Hepatocyte (in vitro differentiated cells): ENCODE measurements at places on chromosomes 2 and 18. TPM values are rescaled to one million over a fixed set of nuclear protein-coding genes. Genes with fewer than 3 reads are reported as not detected.
A peak's percentile ranks its signal among the peaks of the same experiment; 100 is the strongest.

GRCh38 chr2:36449943-36450392 is 94.4 kb downstream of the CRIM1 start:
- DNase-seq, result no peak

GRCh38 chr18:8562919-8563318 is 46.3 kb upstream of the RAB12 start:
- no peak for DNase-seq

DNA sequence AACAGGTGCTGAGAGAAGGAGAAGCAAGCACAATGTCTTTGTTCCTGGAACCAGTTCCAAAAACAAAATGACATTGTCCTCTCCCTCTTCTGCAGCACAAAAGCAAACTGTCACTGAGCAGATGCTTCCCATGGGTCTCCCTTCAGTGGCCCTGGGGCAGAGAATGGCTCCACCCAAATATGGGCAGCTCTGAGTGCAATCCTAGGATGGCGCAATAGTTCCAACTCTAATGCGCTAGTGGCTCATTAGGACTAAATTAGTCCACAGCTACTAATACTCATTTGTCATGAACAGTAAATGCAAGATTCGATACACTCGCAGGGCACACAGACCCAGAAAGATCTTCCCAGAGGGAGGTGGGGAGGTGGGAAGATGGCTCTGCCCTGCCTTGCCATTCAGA is 205.2 kb upstream of the CHAC2 start:
- DNase-seq, result no peak

DNA sequence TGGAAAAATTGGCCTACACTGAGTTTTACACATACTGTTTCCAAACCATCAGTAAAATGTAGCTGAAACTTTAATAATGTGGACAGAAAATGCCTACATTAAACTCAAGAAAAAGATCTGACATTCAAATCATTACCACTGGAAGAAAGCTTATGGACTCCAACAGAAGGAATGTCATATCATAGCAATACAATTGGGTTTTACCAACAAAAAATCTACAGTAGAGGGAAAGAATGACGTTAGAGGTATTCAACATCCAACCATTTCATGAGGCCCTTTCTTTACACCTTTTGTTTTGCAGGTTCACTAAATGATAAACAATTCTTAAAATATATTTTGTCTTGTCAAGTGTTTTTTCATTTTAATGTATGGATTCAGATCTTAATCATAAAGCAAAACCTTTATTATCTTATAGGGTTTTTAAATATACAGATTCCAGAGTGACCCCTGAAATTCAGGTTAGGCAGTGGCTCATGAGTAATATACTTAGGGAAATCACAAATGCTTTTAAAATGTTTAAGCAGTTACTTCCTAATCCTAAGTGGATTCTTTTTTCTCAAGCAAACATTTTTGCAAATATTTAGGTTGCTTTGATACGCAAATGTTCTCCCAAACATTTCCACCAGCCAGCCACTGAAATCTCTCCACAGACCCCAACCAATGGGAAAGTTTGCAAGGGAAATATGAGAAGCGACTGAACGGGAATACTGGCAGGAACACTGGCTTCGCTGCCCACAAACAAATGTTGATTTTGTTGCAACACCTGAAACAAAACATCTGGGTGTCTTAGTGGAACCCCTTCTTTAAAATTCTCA is 168.7 kb downstream of the TCF4 start:
- no peak for DNase-seq

GRCh38 chr2:134268265-134268664 is 14.4 kb downstream of the MGAT5 start:
- DNase-seq, result no peak

The ARHGAP28 gene
- 60.7 and 71.3 TPM in 2 replicates for total RNA-seq

DNA sequence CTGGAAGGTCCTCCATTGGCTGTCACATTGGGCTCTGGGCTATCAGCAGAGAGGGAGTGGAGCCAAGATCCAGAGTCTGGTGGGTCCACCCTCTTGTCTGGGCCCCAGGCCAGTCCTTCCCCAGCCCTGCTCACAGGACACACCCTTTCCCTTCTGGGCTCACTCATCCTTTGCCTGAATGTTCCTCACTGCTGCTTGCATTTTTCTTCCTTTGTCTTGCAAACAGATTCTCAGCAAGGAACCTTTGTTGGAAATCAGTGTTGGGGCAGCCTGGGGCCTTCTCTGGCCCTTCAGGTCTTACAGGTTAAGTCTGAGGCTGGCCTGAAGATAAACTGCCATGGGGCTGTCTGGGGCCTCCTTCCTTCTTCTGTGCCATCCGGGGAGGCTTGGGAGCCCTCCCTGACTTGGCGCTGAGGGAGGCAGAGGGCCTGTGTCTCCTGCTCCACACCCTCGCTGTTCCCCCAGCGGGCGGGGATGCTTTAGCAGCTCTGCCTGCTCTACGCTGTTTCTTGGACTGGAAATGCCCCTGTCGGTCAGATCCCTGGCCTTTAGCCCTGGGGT is 11.5 kb upstream of the CELF4 start:
- DNase-seq, result no peak

GRCh38 chr2:16625201-16625729 is 40.4 kb downstream of the CYRIA start:
- DNase-seq, result no peak

DNA sequence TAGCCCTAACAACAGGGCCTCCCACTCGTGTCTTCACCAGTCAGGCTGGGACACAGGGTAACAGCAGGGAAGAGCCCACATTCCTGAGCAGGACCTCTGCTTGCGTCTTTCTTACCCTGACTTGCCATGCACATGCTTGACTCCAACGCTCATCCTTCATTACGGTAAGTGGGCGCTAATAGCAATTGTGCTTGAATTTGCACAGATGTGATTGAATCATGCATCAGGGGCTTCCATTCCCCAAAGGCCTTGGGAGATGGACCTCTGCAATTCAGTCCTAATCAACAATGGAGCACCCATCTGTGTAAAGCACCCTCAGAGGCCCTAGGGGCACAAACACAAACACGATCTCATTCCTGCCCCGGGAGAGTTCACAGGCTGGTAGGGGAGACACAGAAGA is 13.5 kb downstream of the TEX51 start:
- DNase-seq, result no peak

- no peak for DNase-seq
These were observed 120.1 kb downstream of the IRS1 start for GRCh38 chr2:226679389-226680065.

GRCh38 chr2:77017355-77017745 is 504.8 kb downstream of the LRRTM4 start:
- no peak for DNase-seq

DNA sequence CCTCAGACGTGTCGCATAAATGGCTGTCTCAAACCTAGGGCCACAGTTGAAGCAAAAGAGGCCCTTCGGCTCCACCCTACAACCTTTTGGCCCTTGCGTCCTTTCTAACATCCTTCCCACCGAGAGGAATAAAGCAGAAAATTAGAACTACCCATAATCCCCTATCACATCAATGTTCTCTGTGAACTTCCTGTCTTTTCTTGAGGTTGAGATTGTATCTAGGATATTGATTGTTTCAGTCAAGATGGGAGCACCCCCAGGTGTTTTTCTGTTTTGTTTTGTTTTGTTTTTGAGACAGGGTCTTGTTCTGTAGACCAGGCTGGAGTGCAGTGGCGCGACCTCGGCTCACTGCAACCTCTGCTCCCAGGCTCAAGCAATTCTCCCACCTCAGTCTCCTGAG is 23.6 kb downstream of the INPP5D start:
- no peak for DNase-seq

- DNase-seq, result no peak
These were observed 51.8 kb upstream of the EPC2 start for GRCh38 chr2:148592791-148593190.

GRCh38 chr2:221649051-221649775 is 77.1 kb upstream of the EPHA4 start:
- DNase-seq, result peak; percentile 11

GRCh38 chr2:174827371-174828369 is 63.4 kb upstream of the CHRNA1 start:
- peak; percentile 57 for DNase-seq

DNA sequence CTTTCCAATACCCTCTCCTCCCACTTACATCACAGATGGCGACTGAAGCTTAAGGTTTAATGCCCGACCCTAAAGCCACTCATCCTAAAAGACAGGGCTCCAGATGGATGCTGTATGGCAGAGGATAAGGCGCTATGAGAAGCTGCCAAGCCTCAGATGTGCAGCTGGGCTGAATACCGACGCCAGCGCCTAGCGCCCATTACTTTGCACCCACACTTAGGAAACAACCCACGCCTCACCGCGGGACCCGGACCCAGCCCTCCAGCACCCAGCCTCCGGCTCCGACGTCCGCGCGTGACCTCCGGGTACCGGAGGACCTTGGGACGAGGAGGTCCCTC is 335 bp downstream of the TRAK2 start:
- no peak for DNase-seq

GRCh38 chr2:238100049-238100820 is at the start of gene ESPNL:
Gene ESPNL (plus strand): TSS chr2:238100340. CDS start chr2:238100420, 80 bp downstream.
- DNase-seq, result no peak

DNA sequence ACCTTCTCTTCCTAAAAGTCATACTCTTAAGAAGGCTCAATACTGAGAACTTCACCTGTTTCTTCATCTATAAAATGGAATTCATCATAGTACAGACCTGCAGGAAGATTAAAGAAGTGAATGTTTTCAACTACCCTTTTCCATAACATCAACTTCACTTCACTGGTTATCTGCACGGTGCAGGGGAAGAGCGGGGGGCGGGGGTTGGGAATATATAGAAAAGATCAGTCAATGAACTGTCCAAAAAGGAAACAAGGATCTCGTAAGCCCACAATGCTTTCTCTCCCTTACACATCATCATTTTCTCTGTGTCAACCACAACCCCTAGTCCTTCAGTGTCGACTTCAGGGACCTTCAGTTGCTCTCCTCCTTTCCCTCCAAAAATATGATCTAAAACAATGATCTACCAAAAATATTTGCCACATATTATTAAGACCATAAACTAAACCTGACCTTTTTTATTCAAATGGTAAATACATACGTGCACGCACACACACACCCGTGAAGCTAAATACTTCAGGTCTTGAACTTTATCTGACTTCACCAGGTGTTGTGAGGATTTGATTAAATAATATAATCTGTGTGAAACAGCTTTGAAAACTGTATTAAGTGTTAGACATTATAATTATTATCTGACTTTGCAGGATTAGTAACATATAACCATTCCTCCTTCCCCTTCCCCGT is 4.9 kb downstream of the MBOAT2 start:
- no peak for DNase-seq

- DNase-seq, result peak; percentile 78
These were observed 176.0 kb downstream of the ACKR3 start for GRCh38 chr2:236745420-236746210.

- DNase-seq, result no peak
These were observed 10.3 kb downstream of the WDFY1 start for GRCh38 chr2:223934870-223935269.

GRCh38 chr18:56723068-56723467 is 71.9 kb downstream of the WDR7 start:
- DNase-seq, result no peak

The MYCN gene
- total RNA-seq, result 14.6 and 16.7 TPM in 2 replicates

DNA sequence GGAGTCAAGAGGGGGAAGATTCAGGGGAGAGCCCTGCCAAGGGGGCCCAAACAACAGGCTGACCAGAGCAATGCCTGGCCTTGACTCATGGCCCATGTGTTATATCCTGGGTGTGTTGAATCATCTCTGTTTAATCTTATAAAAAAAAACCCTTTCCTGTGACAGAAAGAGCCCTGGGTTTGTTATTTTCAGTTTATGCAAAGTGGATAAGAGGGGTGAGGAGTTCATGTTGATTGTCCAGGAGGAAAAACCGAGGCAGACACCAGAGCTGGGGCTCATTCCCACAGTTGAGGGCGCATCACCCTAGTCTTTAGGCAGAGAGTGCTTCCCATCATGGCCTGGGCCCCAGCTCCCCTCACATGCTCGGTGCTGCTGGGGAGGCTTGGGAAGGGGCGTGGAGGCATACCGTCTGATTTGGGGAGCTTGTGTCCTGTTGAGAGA is 30.9 kb upstream of the IL37 start:
- no peak for DNase-seq

DNA sequence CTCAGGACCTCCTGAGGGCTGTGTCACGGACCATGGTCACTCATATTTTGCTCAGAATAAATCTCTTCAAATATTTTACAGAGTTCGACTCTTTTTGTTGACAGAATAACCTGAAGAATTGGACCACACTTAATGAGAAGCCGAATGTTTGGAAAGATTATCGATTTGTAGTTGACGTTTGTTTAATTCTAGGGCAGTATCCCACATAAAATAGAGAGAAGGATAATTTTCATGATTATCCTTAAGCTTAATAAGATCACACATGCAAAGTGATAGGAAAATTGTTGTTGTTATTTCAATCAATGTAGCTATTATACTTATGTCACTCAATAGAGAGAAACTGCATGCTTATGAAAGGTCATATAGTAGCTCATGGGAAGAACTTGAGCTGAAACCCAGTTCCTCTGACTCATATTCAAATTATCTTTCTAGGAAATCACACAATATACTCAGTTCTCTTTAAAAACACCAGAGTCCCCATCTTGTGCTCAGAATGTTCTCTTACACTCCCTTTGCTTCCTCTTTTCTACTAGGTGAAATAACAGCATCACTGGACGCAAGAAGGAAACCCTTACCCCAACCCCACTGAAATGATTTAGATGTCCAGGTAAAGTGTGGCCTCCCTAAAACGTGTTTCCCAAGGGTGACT is 982.1 kb downstream of the TSN start:
- DNase-seq, result no peak

DNA sequence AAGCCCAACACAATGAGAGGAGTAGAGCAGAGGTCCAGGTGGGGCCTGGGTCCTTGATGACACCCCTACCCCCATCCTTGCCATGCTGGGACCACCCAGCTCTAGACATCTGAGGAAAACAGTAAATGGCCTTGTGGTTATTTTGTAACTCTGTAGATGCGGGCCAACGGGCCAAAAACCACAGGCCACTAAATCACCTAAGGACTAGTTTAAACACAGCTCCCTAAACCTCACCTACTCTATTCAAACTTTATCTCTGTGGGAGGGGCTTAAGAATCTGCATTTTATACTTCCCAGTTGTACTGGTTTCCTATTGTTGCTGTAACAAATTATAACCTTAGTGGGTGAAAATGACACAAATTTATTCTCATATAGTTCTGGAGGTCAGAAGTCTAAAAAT is 19.0 kb upstream of the SERTAD2 start:
- no peak for DNase-seq

DNA sequence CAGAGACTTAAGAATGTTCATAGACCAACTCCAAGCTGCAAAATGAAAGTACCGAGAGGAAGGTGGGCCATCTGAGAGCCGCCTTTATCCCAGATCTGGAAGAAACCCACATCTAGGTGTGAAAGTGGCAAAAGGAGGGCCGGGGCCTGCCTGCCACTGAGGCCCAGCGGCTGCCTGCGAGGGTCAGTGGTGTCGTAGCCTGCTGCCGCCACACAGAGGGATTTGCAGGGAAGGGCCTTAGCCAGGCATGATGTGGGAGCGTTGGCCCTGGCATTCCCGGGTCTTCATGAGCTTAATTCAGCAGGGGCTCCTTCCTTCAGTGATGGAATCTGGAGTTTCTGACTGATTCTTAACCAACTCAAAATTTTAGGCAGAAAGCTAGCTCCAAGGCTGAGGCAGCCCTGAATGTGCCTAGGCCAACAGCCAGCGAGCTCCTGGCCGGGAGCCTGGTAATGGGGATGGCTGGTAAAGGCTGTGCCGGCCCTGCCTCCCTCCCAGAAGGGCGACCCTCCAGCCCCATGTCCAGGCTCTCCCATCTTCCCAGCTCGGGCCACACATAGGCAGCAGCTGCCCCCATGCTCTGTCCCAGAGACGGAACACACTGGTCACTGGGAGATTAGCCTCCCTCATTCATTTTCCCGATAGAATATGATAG is 230.1 kb downstream of the AGAP1 start:
- DNase-seq, result no peak
